ENCODE measurements at places on chromosomes 11 and 22.

- DNase-seq, result peak; percentile 70
Observed at GRCh38 chr11:10807493-10808234, 1.1 kb downstream of the EIF4G2 start.

DNA sequence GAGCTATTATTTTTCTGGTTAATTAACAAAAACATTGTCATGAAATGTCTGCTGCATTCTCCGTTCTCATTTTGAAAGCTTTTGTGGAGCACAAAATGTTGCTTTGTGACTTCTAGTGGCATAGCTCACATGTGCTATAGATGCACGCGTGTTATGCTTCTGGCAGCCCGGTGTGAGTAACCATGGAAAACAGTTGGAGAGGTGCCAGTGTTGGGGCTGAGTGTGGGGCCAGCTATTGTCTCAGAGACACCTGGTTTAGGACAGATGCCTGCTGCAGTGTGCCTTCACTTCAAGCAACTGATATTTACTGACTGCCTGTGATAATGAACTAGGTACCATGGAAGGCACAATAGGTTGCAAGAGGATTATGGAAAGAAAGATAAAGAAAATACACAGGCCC lies 760.6 kb downstream of the NTM start:
- DNase-seq, result no peak

DNA sequence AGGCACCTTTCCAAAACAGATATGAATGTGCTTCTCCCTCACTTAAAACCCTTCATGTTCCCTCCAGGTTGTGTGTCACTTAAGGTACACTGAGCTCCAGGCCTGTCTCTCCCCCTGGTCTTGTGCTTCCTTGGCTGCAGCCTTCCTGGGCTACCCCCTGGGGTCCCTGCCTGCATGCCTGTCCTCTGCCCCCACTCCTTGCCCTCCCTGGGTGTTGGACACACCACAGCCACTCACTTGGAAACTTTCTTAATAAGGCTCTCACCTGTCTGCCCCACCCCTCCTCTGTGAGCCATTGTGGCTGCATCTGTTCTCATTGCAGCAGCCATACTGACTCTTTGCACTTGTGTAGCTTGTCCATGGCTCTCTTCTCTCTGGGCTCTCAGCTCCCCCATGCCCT lies 60.6 kb downstream of the CABIN1 start:
- no peak for DNase-seq

DNA sequence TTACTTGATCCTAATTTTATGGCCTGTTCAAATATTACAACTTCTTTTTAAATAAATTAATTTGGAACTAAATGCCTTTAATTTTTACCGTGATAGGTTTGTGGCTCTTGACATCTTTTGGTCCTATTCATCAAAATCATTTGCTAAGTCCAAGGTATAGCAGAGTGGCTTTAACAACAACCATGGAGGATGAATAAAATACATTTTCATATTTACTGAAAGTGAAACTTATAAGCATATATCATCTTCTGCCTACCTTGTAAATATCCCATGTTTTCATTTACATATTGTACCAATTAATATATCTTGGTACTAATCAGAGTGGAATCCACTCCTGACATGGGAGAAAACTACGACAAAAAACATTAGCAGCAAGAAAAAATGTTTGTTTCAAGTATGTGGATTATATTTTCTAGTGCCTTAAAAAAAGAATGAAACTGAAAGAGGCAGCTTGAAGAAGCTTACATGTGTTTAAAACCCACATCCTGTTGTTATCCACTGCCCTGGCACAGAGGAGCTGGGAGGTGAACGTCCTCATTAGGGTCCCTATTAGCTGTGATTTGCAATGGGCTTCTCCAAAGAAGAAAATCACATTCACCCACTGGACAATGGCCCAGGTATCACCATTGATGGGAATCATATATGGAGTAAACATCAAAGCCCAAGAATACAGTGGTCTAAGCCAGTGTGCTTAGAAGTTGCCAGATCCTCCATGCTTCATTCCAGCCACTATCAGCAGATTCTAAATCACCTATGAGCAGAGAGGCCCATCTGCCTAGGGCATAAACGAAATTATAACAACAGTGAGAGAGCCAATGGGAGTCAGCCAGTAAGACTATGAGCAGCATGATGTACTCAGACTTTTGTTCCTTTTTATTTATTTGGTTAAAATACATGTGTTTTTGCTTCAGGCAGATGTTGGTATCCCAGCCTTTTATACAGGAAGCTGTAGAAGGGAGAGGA lies 84.7 kb downstream of the MAML2 start:
- peak; percentile 67 for DNase-seq

DNA sequence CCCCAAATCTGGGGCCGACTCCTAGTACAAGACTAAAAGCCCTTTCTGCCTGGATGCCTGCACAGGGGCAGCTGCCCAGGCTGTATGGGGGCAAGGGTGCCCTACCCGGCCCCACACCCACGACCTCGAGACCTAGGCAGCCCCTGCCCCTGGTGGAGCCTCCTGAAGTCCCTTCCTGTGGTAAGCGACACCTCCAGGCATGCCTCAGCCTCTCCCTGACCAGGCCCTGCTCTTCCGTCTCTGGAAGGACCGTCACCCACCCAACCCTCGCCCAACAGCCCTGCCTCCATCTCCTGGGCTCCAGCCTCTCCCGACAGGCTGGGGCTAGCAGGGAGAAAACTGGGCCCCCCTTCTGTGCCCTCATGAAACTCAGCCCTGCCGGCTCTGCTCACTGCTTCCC lies 22.8 kb upstream of the PPARA start:
- no peak for DNase-seq

- peak; percentile 21 for DNase-seq
Observed at GRCh38 chr11:82733444-82734119, at the start of gene FAM181B. FAM181B (minus strand) TSS chr11:82733864; CDS start chr11:82733729, 135 bp downstream.

DNA sequence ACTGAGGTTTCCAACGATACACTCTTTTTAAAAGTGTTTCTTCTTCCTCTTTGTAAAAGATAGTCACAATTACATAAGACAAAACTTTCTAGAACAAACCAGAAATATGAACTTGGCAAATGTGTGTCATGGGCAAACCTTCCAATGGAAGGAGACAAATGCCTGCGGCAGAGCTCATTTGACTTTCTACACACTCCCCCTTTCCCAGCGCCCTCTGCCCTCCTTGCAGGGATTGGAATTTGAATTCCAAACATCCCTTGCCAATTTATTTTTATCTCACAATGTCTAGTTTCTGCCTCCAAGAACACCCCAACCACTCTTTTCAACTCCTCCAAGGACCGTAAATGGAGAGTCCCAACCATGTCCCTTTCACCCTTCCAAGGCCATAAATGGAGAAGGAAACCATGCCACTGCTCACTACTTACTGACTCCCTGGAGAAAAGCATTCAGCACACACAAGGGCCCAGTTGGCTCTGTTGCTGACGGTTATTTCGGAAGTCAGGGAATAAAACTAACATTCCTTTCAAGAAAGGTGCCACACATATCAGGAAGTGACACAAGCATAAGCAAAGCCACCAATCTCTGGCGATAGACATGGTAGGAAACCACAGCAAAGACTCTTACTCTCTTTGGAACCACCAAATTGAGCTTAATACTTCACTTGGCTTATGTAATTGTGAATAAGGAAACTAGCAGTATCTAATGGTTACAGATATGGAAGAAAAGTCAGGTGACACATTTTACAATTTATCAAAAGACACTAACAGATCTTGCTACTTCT lies 15.0 kb upstream of the ESAM start:
- no peak for DNase-seq

DNA sequence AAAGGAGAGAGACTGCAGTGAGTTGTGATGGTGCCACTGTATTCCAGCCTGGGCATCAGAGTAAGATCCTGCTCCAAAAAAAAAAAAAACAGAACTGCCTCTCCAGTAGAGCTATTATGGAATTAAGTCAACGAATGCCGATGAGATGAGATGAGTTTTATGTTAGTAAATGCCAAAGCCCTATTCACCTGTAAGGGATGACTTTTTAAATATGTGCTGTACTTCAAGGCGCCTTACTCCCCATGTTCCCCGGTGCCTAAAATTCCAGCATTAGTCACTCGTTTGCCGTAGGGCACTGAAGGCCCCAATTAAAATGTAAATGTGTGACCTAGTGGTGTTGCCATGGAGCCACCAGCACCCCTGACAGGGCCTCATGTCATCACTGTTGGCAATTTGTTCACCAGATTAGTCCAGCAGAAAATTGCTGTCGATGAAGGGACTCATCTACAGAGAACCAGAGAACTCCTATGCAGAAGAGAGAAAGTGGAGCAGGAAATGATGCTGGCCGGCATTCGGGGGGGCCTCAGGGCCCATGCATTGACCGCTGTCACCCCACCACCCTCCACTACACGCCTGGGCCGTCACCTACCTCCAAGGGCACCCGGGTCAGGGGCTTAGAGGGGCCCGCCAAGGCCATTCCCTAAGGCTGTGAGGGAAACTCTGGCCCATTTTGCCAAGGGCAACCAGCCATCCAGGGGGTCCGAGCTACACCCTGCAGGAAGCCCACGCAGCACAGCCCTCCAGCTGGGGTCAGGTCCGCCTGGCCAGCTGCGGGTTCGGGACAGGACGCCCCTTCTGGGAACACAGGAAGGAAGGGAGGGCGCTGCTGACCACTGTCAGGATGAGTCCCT lies 17.8 kb downstream of the LIF start:
- DNase-seq, result no peak

GRCh38 chr22:17695986-17696385 lies 57.4 kb downstream of the BCL2L13 start:
- no peak for DNase-seq

DNA sequence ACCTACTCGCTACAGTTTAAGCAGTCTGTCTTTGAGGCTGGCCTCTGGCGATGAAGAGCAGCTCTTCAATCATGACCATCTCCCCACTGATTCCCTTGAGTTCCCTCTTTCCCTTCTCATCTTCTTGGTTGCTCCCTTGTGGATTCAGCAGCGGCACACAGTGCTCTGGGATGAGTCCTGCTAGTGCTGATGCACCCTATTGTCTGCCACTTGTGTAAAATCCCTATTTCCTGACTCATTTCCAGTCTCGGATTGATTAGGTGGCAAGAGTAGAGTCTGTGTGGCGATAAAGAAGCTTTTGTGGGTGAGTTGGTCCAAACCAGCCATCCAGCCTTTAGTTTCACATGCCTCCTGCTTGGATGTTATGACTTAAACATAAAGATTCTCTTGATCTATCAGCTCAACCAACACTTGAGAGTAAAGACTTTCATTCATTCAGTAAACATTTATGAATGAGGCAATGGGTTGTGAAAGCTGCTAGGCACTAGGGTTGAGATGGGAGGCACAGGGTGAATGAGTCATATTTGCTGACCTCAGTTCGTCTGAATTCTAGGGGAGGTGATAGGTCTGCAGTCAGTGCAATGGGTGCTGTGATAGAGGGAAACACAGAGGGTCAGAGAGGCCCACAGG lies 219.4 kb upstream of the RAG2 start:
- peak; percentile 43 for DNase-seq

DNA sequence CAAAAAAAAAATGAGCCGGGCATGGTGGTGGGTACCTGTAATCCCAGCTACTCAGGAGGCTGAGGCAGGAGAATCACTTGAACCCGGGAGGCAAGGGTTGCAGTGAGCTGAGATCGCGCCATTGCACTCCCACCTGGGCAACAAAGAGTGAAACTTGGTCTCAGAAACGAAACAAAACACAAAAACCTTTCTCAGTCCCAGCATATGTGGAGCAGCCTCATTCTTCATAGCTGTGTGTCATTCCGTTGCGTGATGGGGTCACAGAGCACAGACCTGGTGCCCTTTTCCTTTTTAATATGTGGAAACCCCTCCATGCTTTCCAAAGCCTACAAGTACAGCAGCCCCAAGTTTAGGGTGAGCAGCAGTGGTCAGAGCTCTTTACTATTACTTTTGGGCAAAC lies 13.7 kb downstream of the PEX26 start:
- DNase-seq, result no peak

GRCh38 chr11:118194835-118195627 lies 18.6 kb upstream of the SCN2B start:
- DNase-seq, result no peak

DNA sequence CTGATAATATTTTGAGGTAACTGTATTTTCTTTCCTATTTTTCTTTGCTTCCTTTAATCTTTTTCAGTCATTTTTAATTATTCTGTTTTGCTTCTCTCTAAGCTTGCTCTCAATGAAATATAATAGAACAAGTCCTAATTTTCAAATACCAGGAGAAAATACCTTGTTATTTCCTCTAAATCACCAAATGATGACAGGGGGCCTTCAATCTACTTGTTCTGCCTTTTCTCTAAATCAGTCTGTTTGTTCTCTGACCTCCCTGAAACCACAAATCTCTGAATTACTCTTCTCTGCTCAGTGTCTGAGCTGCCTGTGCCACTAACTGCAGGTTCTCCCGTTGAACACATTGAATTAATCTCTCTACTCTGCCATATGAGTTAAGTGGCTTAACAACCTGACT lies 286.2 kb downstream of the C11orf87 start:
- no peak for DNase-seq

DNA sequence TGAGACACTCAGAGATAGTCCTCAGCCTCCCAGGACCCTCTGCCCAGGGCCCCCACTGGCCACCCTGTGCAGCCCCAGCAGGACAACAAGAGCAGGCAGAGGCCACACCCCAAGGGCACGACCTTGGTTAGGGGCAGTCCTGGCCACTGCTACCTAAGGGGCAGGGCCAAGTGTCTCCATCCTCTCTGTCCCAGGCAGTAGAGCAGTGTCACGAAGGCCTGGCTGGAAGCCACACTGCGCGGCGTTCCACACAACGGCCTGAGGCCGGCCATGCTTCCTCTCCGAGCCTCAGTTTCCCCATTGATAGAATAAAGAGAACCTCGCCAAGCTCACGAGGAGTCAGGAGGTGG lies 1074.3 kb downstream of the BRD1 start:
- no peak for DNase-seq

GRCh38 chr11:1223346-1224110 lies 662 bp downstream of the MUC5B start:
- DNase-seq, result no peak

DNA sequence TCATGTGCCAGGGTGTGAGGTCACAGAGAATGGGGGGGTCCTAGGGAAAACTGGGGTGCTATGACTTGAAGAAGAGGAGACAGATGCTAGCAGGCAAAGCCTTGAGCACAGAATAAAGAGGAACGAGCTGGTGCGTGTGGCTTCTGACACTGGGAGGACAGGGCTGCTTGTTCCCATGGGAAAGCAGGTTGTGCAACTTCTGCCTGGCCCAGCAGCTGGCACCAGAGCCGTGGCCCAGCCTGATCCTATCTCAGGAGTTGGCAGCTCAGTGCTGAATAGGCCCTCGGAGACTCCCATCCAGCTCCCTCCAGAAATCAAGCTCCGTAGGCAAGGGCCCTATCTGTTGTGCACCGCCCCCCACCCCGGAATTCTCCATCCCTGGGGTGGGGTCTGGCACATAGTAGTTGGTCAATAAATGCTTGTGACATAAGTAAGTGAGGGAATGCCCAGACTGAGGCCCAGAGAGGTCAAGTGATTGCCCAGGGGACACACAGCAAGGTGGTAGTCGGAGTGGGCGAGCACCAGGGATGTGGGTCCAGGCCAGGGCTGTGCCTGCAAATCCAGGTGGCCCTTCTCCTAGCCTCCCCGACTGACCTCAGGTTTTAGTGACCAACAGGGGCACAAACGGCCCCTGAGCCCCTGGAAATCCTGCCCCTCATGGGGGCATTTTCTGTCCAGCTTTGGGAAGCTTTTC lies 19.5 kb upstream of the FADD start:
- DNase-seq, result peak; percentile 56

GRCh38 chr11:69526453-69526810 lies 45.0 kb downstream of the LINC01488 start:
- DNase-seq, result no peak
